ENCODE measurements at places on chromosomes 11 and 22. TPM values are rescaled to one million over a fixed set of nuclear protein-coding genes. Genes with fewer than 3 reads are reported as not detected.

The HORMAD2 gene
- total RNA-seq, result under 0.01 TPM

The OAF gene
- total RNA-seq, result 17.5 TPM

The SERPING1 gene
- 21.4 TPM for total RNA-seq

The MN1 gene
- 3.1 TPM for total RNA-seq

The FJX1 gene
- total RNA-seq, result 156 TPM

The CHRM1 gene
- total RNA-seq, result not detected

The SYT13 gene
- total RNA-seq, result under 0.01 TPM

The GAS2 gene
- 3.4 TPM for total RNA-seq

The MAPK8IP2 gene
- under 0.01 TPM for total RNA-seq

The OTOG gene
- total RNA-seq, result not detected

The ALDH3B1 gene
- total RNA-seq, result 18.6 TPM

The LAYN gene
- total RNA-seq, result 16.9 TPM

The CELSR1 gene
- 0.58 TPM for total RNA-seq

The PRCP gene
- 64.0 TPM for total RNA-seq

The OR52I2 gene
- not detected for total RNA-seq

The MPEG1 gene
- total RNA-seq, result not detected

The THAP12 gene
- 34.7 TPM for total RNA-seq

The HPX gene
- total RNA-seq, result 0.38 TPM

The NXPE4 gene
- total RNA-seq, result not detected

The HEPHL1 gene
- total RNA-seq, result not detected

The CCDC188 gene
- total RNA-seq, result 0.38 TPM

The ANO9 gene
- not detected for total RNA-seq

Measured in regular cardiac myocyte (primary cell).